ENCODE measurements at places on chromosomes 7 and 10. TPM values are rescaled to one million over a fixed set of nuclear protein-coding genes. Genes with fewer than 3 reads are reported as not detected.

GRCh38 chr7:152424348-152425108, 11.3 kb downstream of the KMT2C start:
- DNase-seq = no peak

- no peak for DNase-seq
Measured at GRCh38 chr10:124570646-124571045, 109.0 kb downstream of the LHPP start.

GRCh38 chr10:93182790-93183189, 109.1 kb downstream of the CYP26A1 start:
- no peak for DNase-seq

DNA sequence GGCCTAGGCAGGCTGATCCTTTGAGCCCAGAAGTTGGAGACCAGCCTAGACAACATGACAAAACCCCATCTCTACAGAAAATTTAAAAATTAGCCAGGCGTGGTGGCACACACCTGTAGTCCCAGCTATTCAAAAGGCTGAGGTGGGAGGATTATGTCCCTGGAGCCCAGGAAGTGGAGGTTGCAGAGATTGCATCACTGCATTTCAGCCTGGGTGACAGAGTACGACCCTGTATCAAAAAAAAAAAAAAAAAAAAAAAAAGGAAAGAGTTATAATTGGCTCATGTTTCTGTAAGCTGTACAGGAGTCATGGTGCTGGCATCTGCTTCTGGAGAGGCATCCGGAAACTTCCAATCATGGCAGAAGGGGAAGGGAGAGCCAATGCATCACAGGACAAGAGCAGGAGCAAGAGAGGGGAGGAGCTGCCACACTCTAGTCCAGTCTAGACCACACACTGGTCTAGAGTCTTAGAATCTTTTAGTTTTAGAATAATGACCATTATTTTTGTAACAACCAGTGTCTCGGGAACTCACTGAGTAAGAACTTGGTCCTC, 16.8 kb downstream of the DOCK1 start:
- no peak for DNase-seq

DNA sequence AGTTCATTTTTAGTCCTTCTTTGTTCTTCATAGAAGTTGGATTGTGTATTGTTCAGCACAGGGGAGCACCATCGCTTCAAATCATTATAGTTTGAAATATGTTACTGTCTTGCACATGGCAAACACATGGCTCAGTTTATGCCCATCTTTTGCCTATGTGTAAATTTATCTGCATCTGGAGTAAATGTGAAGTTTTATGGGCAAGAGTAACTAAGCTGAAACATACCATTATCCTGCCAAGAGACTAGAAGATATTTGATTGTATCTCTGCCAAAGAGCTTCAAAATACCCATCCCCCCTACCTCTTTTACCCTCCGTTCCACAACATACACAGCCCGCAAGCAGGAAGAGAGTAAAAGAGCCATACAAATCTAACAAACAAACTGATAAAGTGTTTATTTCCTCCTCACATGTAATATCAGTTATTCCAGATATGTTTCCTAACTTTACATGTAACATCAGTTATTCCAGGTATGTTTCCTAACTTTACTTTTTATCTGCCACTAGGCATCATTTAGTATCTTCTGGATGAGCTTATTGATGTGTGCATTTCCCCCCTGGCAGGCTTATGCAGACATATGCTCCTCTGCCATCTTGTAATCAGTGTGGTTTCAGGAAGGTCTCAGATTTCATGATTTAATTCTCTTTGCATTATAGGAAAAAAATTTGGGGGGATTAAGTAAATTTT, 127.7 kb downstream of the SRI start:
- DNase-seq = no peak

- DNase-seq = no peak
Measured at GRCh38 chr7:19362099-19362498, 216.9 kb upstream of the FERD3L start.

DNA sequence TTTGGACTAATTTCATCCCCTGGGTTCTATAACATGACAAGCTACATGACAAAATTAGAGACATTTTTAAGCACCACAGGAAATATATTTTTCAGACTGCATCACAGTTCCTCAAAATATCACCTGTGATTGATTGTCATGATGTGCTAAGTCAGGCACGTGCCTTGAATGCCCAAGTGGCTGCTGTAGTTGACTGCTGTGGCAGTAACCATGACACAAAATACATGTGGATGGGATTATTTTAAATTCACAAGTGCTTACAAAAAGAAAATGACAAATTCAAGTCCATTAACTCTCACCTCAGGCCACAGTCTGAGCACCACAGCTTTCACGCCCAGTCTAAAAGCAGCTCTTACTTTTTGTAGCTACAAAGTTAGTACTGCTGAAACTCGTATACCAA, 45.5 kb downstream of the TNPO3 start:
- DNase-seq = no peak

DNA sequence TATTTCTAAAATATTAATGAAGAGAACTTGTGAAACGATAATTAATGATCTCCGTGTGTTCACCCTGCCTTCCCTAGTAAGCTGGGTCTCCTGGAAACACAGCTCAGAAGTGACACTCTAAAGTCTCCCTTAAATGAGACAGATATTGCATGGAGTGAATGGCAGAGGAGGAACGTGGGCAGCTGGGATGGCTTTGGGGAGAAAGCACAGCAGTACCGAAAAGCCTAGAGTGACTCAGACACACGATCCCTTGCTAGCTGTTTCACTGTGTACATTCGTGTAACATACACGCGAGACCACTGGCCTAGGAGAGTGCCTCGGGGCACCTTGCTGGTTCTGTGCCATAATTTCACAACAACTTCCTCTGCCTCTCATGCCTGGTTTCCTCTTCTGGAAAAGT, 199.9 kb upstream of the TCERG1L start:
- no peak for DNase-seq

- no peak for DNase-seq
Measured at GRCh38 chr10:133106516-133106915, 18.8 kb downstream of the ADGRA1 start.

DNA sequence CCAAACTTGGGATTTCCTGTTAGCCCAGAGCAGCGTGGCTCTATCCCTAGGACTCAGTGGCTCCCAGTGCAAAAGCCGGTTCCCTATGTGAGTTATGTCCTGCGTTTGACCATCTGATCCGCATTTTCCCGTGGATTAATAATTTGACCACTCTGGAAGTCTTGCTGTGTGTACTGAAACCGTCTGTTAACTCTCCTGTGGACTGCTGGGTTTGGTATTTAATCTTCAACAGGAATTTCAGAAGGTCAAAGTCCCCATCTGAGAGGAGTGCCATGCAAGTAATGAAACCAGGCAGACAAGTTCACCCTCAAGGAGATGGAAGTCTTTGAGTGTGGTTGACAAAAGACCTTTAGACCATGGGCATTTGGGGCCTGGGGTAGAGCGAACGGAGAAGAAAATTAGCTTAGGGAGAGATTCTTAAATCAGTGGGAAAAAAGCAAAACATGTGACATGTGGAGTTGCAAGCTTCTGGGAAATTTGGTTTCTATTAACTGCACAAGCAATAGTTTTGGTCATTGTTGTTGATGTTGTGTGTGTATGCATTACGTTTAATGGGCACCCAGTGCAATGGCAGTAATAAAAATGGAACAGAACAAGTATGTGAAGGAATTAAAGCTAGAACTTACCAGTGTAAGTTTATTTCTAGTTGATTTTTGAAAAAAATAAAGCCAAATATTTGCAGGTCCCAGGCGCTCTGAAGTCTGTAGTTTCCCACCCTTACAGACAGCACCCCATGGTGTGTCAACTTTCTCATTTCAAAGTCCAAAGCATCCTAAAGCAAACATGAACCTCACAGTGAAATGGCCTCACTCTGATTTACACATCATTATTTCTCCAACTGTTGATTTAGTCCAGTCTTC, 38.2 kb downstream of the LYZL1 start:
- no peak for DNase-seq

SLC18A2 gene
- total RNA-seq = under 0.01 TPM

TMEM139 gene
- total RNA-seq = not detected

NCAPG2 gene
- 12.2 TPM for total RNA-seq

ZNF425 gene
- total RNA-seq = 6.9 TPM

SPDYE6 gene
- not detected for total RNA-seq

ACSM6 gene
- not detected for total RNA-seq

SPDYE11 gene
- under 0.01 TPM for total RNA-seq

TLX1 gene
- total RNA-seq = not detected

HIP1 gene
- total RNA-seq = 13.5 TPM
